NCI-H187 treated with DMSO at 0.1 percent for 48 hours (cell line): ENCODE measurements at places on chromosomes 5 and 9.

GRCh38 chr9:136525841-136526499 lies 19.9 kb downstream of the NOTCH1 start:
- no peak for DNase-seq

DNA sequence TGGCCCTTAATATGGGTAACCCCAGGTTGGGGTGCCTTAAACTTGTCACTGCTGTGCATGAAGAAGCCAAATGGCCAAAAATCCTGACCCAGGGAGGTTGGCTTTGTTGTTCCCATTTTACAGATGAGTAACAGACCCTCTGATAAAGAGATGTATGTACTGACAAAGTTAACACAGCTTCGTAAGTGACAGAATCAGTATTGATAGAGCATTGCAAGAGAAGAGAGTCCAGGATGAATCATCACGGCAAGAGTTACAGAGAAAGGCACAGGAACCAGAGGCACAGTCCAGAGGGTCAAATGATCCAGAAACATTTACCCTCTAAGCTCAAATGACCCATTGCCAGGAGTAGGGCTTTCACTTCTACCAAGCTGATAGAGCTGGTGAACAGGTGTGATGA lies 103.8 kb upstream of the SMC2 start:
- DNase-seq, result no peak

DNA sequence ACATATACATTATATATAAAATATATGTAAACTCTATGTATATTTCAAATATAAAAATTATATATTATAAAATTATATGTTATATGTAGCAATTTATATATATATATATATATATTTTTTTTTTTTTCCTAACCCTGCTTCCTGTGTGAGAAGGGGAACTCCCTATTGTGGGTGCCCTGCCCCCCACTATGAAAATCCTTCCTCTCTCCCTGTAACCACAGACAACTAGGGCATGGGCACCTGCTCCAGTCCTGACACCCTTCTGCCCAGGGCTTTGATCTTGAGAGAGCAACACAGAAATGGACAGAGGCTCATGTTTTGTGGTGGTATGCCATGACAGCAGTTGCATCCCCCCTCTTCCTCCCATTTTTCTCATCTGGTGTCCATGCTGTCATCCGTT lies 148.7 kb upstream of the IL12B start:
- no peak for DNase-seq

DNA sequence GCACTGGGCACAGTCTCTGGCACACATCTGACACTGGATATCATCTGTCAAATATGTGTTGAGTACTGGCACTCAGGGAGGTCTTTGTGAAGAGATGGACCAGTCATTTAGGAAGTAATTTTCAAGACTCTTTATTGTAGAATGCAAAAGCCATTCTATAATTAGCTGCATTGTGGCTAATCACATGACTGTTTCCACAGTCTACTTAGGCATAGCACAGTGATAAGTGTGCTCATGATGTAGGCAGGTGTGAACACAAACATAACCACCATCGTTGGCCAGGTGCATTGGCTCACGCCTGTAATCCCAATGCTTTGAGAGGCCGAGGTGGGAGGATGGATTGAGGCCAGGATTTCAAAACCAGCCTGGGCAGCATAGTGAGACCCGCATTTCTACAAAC lies 62.2 kb downstream of the CFAP77 start:
- peak; percentile 48 for DNase-seq

DNA sequence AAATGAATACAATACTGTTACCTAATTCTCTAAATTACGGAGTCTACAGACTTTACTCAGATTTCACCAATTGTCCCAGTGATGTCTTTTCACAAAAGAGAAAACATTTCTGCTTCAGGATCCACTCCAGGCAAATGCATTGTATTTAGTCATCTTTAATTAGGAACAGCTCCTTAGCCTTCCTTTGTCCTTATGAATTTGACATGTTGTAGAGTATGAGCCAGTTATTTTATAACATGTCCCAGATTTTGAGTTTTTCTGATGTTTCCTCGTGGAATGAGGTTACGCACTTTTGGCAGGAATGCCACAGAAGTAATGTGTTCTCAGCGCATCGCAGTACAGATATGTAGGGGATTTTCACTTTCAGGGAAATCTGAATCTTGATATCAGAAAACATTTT lies 10.5 kb downstream of the HABP4 start:
- no peak for DNase-seq

- DNase-seq, result no peak
Observed at GRCh38 chr9:102550266-102550665, 444.9 kb upstream of the CYLC2 start.

GRCh38 chr5:13601112-13601511 lies 343.4 kb downstream of the DNAH5 start:
- no peak for DNase-seq

GRCh38 chr5:136998854-136999357 lies 500.2 kb downstream of the SPOCK1 start:
- no peak for DNase-seq

DNA sequence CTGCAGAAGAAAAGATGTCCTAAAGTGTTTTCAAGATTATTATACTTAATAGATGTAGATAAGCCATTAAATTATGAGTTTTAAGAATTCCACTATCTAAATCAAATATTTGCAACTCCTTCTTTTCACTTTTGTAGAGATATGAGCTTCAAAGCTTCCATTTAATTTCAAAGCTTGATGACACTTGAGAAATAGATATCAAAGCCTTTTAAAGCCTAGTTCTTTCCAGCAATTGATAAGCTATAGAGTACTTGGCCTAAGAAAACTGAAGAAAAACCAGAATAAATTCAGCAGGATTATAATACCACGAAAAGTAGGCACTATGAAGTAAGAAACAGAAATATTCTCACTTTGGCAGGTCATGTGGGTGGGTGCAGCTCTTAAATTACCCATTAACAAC lies 1.7 kb downstream of the TNFSF8 start:
- DNase-seq, result no peak

- peak; percentile 18 for DNase-seq
Observed at GRCh38 chr5:68562308-68562707, 346.8 kb downstream of the PIK3R1 start.

- DNase-seq, result no peak
Observed at GRCh38 chr5:45038366-45038987, 229.7 kb downstream of the MRPS30 start.

- DNase-seq, result no peak
Observed at GRCh38 chr5:151499501-151500035, 52.2 kb downstream of the SLC36A1 start.

DNA sequence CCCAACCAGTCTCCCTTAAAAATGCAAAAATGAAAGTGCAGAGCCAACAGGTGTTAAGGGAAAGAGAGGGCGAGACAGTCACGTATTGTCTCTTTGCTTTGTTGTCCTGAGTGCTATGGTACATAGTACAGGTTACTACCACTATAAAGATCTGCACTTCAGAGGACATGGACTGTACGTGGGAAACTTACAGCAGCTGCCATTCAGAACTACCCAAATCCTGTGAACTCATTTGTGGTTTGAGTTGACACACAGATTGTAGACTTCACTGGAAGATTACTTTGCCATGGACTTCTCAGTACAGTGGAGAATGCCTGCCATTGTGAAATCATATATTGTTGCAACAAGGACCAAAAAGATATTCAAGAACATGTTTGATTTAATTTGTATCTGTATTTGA lies 34.8 kb downstream of the FBXO38 start:
- no peak for DNase-seq

DNA sequence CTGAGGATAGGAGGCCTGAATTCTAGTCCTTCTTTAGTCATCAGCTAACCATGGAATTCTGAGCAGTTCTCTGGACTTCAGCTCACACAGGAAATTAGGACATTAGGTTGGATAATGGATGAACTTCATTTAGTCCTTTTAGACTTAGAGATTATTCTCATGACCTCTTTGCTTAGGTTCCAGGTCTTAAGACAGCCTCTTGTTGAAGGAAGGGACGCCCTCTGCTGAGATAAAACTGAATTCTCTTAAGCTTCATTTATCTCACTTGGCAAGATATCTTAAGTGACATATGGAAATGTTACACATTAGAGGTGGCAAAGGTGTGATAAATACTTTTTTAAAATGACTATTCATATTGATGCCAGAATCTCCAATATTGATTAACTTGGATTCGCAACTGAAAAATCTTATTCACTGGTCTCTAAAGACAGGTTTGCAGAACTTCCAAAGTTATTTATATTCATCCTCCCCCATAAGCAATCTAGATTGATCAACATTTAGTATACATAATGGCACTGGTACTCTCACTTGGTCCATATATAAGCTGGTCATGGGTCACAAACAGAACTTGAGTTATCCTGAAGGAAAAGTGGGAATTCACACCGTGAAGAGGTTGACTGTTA lies 16.9 kb upstream of the ZNF366 start:
- DNase-seq, result no peak

- DNase-seq, result no peak
Observed at GRCh38 chr5:112068593-112068992, 311.6 kb upstream of the NREP start.

- DNase-seq, result no peak
Observed at GRCh38 chr5:176954050-176954449, 52.5 kb downstream of the UIMC1 start.

GRCh38 chr9:126692759-126693427 lies 79.2 kb downstream of the LMX1B start:
- no peak for DNase-seq

GRCh38 chr9:93230185-93230584 lies 46.2 kb downstream of the WNK2 start:
- DNase-seq, result no peak

- DNase-seq, result no peak
Observed at GRCh38 chr5:180526269-180526668, 32.1 kb downstream of the CNOT6 start.

GRCh38 chr5:148904440-148904839 lies 78.0 kb downstream of the ADRB2 start:
- no peak for DNase-seq

GRCh38 chr9:121842612-121842978 lies 191.2 kb downstream of the DAB2IP start:
- no peak for DNase-seq

- DNase-seq, result no peak
Observed at GRCh38 chr9:14749741-14750211, 27.2 kb upstream of the CER1 start.

GRCh38 chr9:93952119-93952783 lies 2.9 kb downstream of the BARX1 start:
- no peak for DNase-seq

- DNase-seq, result peak; percentile 59
Observed at GRCh38 chr5:126594748-126595485, at the start of gene ALDH7A1. Gene ALDH7A1 (minus strand): TSS chr5:126595219. CDS start chr5:126595198, 21 bp downstream.

DNA sequence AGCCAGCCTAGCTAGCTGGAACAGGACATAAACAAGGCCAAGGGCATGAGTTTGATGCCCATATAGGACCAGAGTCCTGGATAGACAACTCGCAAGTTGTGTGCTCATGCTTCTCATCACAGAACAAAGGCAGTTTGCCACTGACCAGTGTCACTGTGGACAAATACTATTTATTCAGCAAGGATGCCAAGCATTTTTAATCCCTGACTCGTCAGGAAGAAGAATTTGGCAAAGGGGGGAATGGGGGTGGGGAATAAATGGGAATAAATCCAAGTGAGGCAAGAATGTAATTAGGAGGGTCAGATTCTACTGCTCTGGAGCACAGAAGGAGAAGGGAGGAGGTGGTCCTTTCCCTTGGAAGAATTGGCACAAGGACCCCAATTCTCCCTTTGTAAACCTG lies 46.8 kb upstream of the ANKRD55 start:
- no peak for DNase-seq

DNA sequence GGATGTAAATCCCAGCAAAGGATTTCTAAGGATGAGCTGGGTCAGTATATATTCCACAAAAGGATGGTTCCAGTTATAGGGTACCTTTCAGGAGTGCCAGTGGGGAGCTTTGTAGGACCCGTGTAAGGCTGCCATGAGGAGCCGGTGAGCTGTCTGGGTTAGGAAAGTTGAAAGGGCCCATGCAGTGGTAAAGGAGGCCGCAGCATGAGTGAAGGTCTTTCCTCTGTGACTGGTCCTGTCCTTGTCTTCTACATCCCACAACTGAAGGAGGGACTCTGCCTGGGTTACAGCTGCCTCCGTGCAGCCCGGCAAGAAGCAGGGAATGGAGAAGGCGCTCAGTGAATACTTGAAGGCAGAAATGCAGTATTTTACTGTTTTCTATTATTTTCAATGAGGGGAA lies 58.9 kb downstream of the HSPA4 start:
- DNase-seq, result no peak

DNA sequence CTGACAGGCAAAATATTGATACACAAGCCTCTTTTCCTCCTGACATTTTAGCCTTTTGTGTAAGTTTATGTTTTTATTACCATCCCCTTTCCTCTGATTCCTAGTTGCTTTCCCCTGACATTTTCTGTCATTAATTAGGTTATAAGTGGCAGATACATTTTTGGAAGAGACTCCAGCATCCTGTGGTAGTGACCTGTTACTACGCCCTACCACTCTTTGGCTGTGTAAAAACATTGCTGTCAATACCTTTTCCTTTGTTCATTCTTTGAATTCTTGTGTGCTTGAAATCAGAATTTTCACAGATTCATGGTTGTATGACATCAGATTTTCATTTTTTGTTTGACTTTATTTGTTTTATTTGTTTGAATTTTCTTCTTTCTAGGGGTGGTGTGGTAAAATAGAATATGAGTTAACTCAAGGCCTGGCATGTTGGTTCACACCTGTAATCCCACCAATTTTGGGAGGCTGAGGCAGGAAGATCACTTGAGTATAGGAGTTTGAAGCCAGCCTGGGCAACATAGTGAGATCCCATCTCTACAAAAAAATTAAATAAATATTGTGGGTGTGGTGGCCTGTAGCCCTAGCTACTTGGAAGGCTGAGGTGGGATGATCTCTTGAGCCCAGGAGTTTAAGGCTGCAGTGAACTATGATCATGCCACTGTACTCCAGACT lies 43.4 kb downstream of the UBE2R2 start:
- DNase-seq, result no peak

DNA sequence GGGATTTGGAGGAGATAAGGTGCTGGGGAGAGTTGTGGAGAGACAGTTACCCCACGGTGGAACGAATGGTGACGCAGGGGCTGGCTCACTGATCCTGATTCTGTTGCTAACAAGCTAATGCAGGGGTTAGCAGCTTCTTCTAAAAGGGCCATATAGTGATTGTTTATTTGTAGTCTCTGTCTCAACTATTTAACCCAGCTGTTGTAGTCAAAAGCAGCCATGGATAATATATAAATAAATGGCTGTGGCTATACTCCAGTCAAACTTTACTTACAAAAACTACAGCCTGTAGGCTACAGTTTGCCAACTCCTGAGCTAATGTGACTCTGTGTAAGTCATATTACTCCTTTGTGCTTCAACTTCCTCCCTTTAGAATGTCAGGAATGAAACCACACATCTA lies 21.8 kb downstream of the STOM start:
- DNase-seq, result no peak

- no peak for DNase-seq
Observed at GRCh38 chr5:27814983-27815382, 776.6 kb upstream of the CDH9 start.

DNA sequence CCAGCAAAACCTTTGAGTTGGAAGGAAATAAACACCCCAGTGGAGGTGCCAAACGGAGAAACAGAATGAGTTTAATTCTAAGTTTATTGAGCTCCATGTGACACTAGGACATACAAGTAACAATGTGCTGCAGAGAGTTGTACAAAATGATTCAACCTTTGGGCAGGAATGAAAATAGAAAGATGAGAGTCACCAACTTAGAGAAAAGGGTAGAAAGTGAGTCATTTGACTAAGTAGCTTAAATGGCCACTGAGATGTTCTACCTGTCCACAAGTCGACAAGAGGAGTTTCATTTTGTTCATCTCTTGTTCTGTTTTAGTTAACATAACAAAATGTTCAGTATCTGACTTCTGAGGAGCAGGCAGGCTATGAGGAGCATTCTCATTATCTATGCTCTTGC lies 284.7 kb downstream of the NR2F1-AS1 start:
- no peak for DNase-seq

GRCh38 chr5:142576804-142577203 lies 109.1 kb downstream of the FGF1 start:
- DNase-seq, result no peak

GRCh38 chr9:131851414-131851813 lies 111.5 kb upstream of the RAPGEF1 start:
- no peak for DNase-seq
